ENCODE measurements at places on chromosomes 7 and 10.

- peak; percentile 19 for DNase-seq
Observed at GRCh38 chr10:112842832-112843360, 107.2 kb upstream of the TCF7L2 start.

GRCh38 chr7:102146122-102146521, 140.5 kb upstream of the SH2B2 start:
- DNase-seq = peak; percentile 60

GRCh38 chr7:139602143-139602722, 78.7 kb downstream of the CLEC2L start:
- DNase-seq = peak; percentile 54

GRCh38 chr10:103455235-103455634, 3.1 kb upstream of the CALHM2 start:
- DNase-seq = no peak

DNA sequence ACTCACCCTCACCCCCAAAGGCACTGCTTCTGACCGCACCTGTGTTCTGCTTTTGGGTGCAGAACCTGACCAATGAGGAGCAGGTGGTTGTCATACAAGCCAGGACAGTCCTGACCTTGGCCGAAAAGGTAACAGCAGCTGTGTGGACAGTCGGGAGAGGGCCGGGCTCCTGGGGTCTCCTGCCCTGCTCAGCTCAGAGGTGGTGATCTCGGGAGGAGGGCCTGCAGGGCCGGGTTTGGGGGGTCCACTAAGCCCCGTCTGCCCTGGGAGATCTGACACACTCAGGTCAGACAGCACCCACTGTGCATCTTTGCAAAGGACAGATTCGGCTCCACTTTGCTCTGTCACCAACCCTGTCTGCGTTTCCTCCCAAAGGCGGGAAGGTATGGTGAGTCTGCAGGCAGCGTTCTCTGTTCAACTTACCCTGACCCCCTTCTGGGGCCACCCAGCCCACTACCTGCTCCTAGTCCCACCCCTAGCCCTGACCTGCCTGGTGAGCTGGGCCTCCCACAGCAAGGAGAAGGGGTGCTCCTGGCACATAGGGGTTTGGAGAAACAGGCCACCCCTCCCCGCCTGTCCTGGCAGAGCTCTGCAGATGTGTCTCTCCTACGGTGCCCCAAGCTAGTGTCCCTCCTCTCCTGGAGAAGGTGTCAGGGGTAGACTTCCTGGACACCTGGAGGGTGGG, 33.7 kb upstream of the DPYSL4 start:
- no peak for DNase-seq

DNA sequence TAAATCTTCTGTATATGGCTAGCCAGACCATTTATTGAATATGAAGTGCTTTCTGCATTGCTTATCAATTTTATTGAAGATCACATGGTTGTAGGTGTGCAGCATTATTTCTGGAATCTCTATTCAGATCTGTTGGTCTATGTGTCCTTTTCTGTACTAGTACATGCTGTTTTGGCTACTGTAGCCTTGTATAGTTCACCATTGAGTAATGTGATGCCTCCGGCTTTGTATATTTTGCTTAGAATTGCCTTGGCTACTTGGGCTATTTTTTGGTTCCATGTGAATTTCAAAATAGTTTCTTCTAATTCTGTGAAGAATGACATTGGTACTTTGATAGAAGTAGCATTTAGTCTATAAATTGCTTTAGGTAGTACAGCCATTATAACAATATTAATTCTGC, 1187.2 kb downstream of the XPNPEP1 start:
- DNase-seq = no peak

GRCh38 chr7:7694542-7694941, 23.9 kb downstream of the RPA3 start:
- no peak for DNase-seq

- no peak for DNase-seq
Observed at GRCh38 chr7:122300211-122300932, 4.2 kb downstream of the FEZF1 start.

GRCh38 chr10:37634351-37634880, 223.0 kb downstream of the ZNF248 start:
- DNase-seq = no peak

DNA sequence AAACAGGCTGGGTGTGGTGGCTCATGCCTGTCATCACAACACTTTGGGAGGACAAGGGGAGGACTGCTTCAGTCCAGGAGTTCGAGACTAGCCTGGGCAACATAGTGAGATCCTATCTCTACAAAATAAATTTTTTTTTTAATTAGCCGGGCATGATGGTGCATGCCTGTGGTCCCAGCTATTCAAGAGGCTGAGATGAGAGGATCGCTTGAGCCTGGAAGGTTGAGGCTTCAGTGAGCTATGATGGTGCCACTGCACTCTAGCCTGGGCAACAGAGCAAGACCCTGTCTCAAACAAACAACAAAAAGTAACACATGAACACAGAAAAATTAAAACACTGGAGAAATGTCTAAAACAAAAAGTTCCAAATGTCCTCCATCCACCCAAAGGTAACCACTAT, 22.9 kb downstream of the PIK3AP1 start:
- DNase-seq = no peak

DNA sequence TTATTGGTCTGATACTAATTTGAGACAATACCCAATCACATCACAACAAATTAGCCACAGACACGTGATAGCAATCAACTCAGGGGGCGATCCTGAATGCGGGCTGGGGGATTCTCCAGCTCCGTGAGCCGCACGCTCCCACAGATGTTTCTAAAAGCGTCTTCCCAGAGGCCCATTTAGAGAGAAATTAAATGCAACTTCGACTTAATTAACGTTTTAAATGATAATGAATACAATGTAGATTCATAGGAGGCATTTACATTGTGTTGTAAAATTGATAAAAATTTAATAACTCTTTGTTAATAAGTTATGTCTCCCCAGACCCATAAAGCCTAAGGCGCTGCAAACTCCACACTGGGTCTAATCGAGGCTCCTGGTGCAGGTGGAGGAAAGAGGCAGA, 642.6 kb downstream of the KCNMA1 start:
- no peak for DNase-seq

DNA sequence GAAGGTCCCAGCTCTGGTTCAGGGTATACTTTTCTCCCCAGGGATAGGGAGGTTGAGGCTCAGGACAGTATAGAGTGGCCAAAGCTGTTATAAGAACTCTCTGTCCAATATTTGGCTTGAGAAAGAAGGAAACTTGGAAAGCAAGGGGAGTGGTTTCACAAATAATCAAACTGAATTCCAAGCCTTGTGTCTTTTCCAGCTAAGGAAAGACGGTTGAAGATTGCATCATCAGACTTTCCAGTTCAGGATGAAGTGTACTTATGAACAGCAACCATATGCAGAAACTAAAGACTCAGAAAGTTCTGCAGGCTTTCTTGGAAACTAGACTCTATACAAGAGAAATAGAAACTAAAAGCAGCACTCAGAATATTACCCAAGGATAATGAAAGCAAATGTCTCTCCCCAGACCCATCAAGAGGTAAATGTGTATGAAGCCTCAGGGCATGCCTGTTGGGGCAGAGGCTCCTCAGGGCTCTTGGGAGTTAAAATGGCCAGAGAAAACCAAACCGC, 46.4 kb downstream of the RAMP3 start:
- no peak for DNase-seq

DNA sequence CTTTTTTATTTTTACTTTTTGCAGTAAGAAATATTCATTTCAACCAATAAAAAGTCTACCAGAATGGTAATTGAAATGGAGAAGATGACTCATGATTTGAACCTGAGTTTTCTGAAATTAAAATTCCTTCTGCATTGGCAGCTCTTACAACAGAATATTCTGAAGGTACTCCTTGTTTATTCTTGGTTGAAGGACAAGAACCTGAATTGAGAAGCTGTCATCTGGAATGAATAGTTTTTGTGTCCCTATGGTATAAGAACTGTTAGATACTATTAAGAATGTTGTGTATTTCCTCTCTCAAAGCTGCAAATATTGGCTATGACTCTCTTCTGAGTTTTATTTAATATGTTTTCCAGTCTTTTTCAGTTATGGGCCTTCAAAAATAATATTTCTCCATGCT, 56.1 kb downstream of the CDK1 start:
- no peak for DNase-seq

DNA sequence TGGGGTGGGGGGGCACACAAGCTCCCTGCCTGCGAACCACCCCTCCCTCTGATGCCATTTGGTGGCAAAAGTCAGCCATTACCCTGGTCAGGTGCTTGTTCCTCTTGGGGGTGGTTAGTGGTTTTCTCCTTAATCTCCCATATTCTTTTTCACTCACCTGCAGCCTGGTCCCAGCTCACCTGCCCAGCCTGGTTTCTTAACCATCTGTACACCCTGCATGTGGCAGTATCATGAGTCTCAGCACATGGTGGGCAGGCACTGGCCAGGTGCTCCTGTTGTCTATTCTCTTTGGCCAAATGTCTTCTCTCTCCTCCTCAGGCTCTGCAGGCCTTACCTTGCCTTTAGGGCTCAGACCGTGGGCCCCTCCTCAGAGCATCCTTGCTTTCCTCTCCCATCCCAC, 30.5 kb downstream of the OGDH start:
- DNase-seq = no peak

- no peak for DNase-seq
Observed at GRCh38 chr10:71269301-71270288, 49.5 kb upstream of the SLC29A3 start.

DNA sequence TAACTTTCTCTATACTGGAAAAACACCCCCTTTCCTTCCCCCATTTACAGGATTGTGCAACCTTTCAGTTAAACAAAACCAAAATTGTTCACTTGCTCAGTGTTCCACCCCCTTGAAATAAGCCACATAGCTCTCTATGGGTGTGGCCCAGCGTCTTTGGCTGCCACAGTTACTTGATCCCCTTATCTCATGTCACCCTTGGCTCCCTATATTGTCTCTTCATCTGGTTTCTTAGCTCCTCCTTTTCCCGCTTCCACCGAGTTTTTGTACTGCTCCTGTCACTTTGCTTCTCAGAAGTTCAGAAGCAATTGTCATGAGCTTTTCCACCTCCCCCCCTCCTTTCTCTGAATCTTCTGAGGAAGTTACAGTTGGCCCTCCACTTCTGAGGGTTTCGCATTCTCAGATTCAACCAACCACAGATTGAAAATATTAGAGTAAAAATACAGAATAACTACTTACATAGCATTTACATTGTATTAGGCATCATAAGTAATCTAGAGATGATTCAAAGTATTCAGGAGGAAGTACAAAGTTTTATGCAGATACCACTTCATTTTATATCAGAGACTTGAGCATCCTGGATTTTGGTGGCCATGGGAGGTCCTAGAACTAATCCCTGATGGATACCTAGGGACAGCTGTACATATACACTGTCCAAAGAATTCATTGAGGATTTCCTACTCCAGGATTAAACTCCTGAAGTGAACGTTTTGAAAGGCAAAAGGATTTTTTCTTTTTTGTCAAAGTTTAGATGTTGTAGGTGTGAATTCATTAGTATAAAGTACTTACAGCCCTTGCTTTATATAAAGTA, 60.4 kb downstream of the ADD3 start:
- no peak for DNase-seq

- no peak for DNase-seq
Observed at GRCh38 chr7:151400626-151401315, 9.1 kb downstream of the WDR86 start.

DNA sequence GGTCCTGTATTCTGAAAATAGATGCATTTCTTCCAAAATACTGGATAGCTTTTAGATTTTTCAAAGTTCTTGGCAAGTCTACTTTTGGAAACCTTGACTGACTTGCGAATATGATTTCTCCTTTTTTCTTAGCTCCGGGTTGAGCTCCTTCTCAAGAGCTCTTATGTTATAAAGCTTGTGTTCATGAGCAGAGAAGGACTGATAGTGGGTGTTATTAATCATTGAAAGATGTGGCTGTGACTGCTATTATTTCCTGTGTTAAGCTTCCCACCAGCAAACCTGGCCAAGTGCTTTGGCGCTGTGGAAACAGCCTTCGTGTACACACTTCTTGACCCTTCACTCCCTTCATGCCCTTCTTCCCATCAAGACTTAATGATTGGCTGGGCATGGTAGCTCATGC, 98.2 kb downstream of the KIAA1217 start:
- no peak for DNase-seq

DNA sequence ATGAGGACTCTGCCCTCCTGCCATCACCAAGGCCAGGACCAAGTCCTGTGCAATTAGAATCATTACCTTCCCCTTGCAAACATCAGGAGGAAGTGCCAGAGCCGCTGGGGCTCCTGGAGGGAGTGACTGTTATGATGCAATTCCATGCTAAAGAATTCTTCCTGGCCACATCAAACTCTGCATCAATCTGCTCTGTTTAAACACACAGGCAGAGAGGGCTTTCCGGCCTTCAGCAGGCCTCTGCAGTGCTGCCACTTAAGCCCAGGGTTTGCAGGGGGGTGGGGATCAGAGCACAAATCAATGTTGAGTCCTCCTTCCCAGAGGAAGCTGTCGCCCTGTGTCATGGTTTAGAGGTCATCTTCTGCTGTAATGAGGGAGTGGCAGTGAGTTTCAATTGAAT, 58.1 kb downstream of the CTBP2 start:
- DNase-seq = no peak

- DNase-seq = no peak
Observed at GRCh38 chr10:95394161-95394880, 103.5 kb upstream of the PDLIM1 start.

DNA sequence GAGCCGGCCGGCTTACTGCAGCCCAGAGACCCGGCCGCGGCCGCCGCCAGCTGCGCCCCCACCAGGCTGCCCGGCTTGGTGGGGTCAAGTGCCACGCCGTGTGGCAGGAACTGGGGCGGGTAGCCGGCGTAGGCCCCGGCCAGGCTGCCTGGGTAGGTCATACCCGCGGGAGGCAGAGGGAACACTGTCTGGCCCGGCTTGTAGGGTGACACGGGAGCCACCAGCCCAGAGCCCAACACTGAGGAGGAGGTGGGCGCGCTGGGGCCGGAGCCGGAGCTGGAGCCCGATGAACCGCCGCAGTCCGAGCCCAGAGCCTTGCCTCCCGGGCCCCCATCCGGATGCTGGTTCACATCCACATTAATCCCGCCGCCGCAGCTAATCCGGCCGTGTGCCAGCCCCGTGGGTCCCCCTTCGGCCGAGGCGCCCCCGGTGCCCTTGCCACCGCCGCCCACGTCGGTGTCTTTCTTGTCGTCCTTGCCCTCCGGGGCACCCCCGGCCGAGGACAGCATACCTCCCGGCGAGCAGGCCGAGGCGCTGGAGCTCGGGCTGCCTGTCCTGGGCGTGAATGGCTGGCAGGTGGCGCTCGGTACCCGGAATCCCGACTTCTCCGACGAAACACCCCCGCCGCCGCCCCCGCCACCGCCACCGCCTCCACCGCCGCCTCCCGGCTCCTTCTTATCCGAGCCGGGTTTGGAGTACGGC, 2.0 kb downstream of the ZNF503 start:
- peak; percentile 81 for DNase-seq

All from Ammon's horn (tissue), 1 donor.